ENCODE measurements at places on chromosomes 3 and 15. TPM values are rescaled to one million over a fixed set of nuclear protein-coding genes. Genes with fewer than 3 reads are reported as not detected.
A peak's percentile ranks its signal among the peaks of the same experiment; 100 is the strongest.

Gene REC114
- total RNA-seq = not detected

- H3K27ac ChIP-seq = no peak overlapping the region
- DNase-seq = no peak
- peaks cover 3% of the 10 kb centered on the region for H3K36me3 ChIP-seq
- no peak overlapping the region for H3K4me3 ChIP-seq
- H3K4me1 ChIP-seq = no peaks in the 10 kb centered on the region
Observed at GRCh38 chr3:183710231-183710630, 12.6 kb downstream of the YEATS2 start.

- no peaks in the 10 kb centered on the region for H3K27me3 ChIP-seq
- H3K36me3 ChIP-seq = peaks cover 32% of the 10 kb centered on the region
- H3K27ac ChIP-seq = no peak overlapping the region
- H3K4me1 ChIP-seq = peaks cover 4% of the 10 kb centered on the region
- H3K4me3 ChIP-seq = no peak overlapping the region
- DNase-seq = no peak
Observed at GRCh38 chr3:119395923-119396358, 67.5 kb downstream of the TMEM39A start.

DNA sequence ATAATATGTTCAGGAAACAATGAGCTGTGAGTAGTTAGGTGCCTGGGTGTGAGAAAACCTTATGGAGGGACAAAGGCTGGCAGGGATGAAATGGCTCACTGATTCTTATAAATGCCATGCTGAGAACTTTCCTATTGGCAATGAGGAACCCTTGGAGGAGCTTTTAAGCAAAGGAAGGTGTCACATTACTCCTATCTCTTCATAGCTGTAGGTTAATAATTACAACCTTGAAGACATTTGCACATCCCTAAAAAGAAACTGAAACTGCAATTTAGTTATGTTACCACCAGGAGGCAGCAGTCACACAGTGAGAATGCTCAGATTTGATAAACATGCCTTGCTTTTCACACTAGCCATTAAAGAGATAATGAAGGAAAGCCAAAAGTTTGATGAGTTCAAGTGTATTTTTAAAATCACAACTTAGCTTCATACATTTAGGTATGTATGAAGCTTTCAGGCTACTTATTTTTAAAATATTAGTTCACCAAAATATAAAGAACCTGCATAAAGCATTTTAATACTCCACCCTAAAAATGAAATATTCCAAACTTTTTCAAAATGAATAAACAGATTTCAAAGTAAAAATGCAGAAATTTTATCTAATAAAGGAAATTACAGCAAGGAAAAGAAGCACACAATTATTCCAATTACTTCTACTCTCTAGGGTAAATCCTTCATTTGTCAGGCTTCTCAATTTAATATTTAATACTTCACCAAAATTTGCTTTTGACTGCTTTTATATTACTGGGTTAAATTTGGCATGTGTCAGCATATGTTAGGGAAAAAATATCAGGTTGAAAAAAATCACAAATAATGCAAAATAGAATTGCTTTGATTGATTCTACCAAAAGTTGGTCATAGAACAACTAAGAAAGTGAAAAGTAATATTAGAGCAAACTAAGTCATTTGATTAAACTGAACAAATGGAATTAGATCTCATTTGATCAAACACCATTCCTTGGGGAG is 136.9 kb upstream of the SLC2A2 start:
- peaks cover 78% of the 10 kb centered on the region for H3K36me3 ChIP-seq
- peaks cover 8% of the 10 kb centered on the region for H3K4me1 ChIP-seq
- no peaks in the 10 kb centered on the region for H3K27me3 ChIP-seq
- peak; percentile 62 for DNase-seq
- H3K27ac ChIP-seq = no peak overlapping the region

Gene PRSS50
- total RNA-seq = not detected

Gene SCN11A
- 0.08 TPM for total RNA-seq

- no peaks in the 10 kb centered on the region for H3K4me1 ChIP-seq
- H3K4me3 ChIP-seq = no peak overlapping the region
- H3K36me3 ChIP-seq = no peaks in the 10 kb centered on the region
Observed at GRCh38 chr15:37618353-37618752, 316.1 kb upstream of the TMCO5A start.

Gene LEO1
- total RNA-seq = 6.7 TPM

Gene IL12A
- 1.0 TPM for total RNA-seq

DNA sequence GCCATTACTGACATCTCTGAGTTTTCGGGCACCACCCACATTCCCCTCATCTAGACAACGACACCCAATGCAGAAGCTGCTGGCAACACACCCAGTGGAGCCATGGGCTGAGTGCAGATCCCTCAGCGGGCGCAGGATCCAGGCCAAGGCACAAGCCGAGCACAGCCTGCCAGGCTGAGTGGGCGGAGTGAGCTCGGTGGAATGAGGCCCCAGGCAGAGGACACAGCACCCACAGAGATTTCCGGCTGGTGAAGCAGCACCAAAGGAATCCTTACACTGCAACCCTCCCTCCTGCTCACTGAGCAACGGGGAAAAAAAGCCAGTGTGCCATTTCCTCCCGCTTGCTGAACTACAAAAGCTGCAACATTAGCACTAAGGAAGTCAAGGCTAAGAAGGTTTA is 34.3 kb downstream of the ZMAT3 start:
- peak; percentile 27 for DNase-seq
- H3K27ac ChIP-seq = peak overlapping the region; percentile 47

Gene ITIH1
- not detected for total RNA-seq

DNA sequence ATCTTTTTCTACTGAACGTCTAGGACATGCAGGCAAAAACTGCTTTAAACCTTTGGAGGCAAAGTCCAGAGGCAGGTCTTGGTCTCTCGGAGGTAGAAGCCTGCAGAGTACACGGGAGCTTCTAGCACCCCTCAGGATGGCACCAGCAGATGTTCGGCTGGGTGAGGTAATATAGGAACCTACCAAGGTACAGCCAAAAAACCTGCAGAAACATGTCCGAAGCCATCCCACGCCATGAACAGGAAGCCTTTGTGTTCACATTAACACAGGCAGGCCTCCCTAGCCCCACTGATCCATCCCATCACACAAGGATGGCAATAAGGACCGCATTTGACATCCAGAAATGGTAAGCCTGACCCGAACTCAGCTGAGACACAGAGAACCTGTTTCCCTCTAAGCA is 157.9 kb upstream of the HES1 start:
- no peak overlapping the region for H3K4me3 ChIP-seq
- H3K27me3 ChIP-seq = no peaks in the 10 kb centered on the region
- H3K27ac ChIP-seq = no peak overlapping the region
- H3K4me1 ChIP-seq = no peaks in the 10 kb centered on the region
- DNase-seq = no peak

Gene PP2D1
- total RNA-seq = not detected

GRCh38 chr3:108342837-108343486 is 46.6 kb downstream of the HHLA2 start:
- H3K27me3 ChIP-seq = no peaks in the 10 kb centered on the region
- H3K36me3 ChIP-seq = no peaks in the 10 kb centered on the region
- H3K27ac ChIP-seq = no peak overlapping the region
- DNase-seq = no peak
- H3K4me3 ChIP-seq = no peak overlapping the region

- no peaks in the 10 kb centered on the region for H3K4me1 ChIP-seq
- no peaks in the 10 kb centered on the region for H3K36me3 ChIP-seq
- H3K27ac ChIP-seq = no peak overlapping the region
Observed at GRCh38 chr3:188126934-188127333, 27.0 kb upstream of the LPP start.

GRCh38 chr3:135896613-135897012 is 68.9 kb upstream of the PPP2R3A start:
- H3K36me3 ChIP-seq = no peaks in the 10 kb centered on the region
- no peak for DNase-seq
- H3K27me3 ChIP-seq = no peaks in the 10 kb centered on the region

Gene RLBP1
- not detected for total RNA-seq

GRCh38 chr3:195763076-195763830 is 42.5 kb downstream of the MUC20 start:
- H3K27me3 ChIP-seq = peaks cover 14% of the 10 kb centered on the region
- H3K4me1 ChIP-seq = peaks cover 10% of the 10 kb centered on the region
- H3K27ac ChIP-seq = no peak overlapping the region
- H3K36me3 ChIP-seq = no peaks in the 10 kb centered on the region
- no peak for DNase-seq

- H3K27ac ChIP-seq = no peak overlapping the region
- no peaks in the 10 kb centered on the region for H3K27me3 ChIP-seq
- no peak for DNase-seq
- H3K4me1 ChIP-seq = no peaks in the 10 kb centered on the region
- H3K4me3 ChIP-seq = no peak overlapping the region
Observed at GRCh38 chr15:87033056-87033455, 953.4 kb downstream of the AGBL1 start.

- H3K27me3 ChIP-seq = no peaks in the 10 kb centered on the region
- no peaks in the 10 kb centered on the region for H3K36me3 ChIP-seq
- no peak for DNase-seq
- no peak overlapping the region for H3K4me3 ChIP-seq
Observed at GRCh38 chr15:95169541-95170459, 938.4 kb downstream of the MCTP2 start.

DNA sequence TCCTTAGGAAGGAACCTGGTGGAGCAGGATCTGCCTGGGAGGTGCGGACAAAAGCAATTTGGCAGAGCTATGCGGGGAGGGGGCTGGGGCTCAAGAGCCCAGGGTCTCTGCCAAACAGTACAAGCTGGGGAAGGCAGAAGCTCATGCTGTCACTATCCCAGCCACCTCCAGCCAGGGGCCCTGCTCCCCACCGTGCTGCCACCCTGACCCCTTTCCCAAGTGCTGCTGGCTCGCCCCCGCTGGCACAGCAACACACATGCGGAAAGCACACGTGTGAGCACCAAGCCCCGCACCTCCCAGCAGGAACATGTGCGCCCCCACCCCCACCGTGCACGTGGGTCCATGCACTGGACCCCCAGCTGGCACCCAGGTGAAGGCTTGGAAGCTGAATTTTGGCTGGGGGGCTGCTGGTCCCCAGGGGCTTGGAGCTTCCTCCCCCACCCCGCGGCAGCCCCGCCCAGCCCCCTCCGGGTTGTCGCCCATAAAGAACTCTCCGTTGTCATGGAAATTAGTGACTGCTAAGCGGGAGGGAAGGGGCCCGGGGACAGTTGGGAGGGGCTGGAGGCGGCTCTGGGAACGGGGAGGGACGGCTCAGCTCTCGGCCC is 742 bp downstream of the CAMKV start:
- DNase-seq = no peak
- H3K4me1 ChIP-seq = peaks cover 25% of the 10 kb centered on the region
- H3K36me3 ChIP-seq = no peaks in the 10 kb centered on the region
- peaks cover 46% of the 10 kb centered on the region for H3K27me3 ChIP-seq
- no peak overlapping the region for H3K27ac ChIP-seq
- peak overlapping the region; percentile 43 for H3K4me3 ChIP-seq

Gene PLSCR2
- not detected for total RNA-seq

- no peak overlapping the region for H3K27ac ChIP-seq
- no peak overlapping the region for H3K4me3 ChIP-seq
- H3K4me1 ChIP-seq = no peaks in the 10 kb centered on the region
- DNase-seq = no peak
Observed at GRCh38 chr3:158258619-158259018, 148.7 kb downstream of the RSRC1 start.

Gene GLDN
- not detected for total RNA-seq

Gene FAM174B
- total RNA-seq = 3.6 TPM

GRCh38 chr15:92020207-92020606 is 166.7 kb downstream of the SLCO3A1 start:
- no peak for DNase-seq
- no peak overlapping the region for H3K4me3 ChIP-seq
- no peak overlapping the region for H3K27ac ChIP-seq
- H3K36me3 ChIP-seq = no peaks in the 10 kb centered on the region
- no peaks in the 10 kb centered on the region for H3K27me3 ChIP-seq

GRCh38 chr3:15286022-15286421 is 46.4 kb downstream of the SH3BP5 start:
- H3K27me3 ChIP-seq = no peaks in the 10 kb centered on the region
- no peak overlapping the region for H3K4me3 ChIP-seq
- peaks cover 43% of the 10 kb centered on the region for H3K36me3 ChIP-seq
- no peak overlapping the region for H3K27ac ChIP-seq

- peak; percentile 34 for DNase-seq
- H3K27ac ChIP-seq = no peak overlapping the region
Observed at GRCh38 chr3:37862219-37862902, 681 bp downstream of the CTDSPL start.

GRCh38 chr3:51876186-51876585 is 785 bp upstream of the IQCF5 start:
- no peaks in the 10 kb centered on the region for H3K4me1 ChIP-seq
- no peak overlapping the region for H3K4me3 ChIP-seq
- peaks cover 2% of the 10 kb centered on the region for H3K27me3 ChIP-seq
- no peak overlapping the region for H3K27ac ChIP-seq
- H3K36me3 ChIP-seq = no peaks in the 10 kb centered on the region

Gene TM6SF1
- total RNA-seq = not detected

DNA sequence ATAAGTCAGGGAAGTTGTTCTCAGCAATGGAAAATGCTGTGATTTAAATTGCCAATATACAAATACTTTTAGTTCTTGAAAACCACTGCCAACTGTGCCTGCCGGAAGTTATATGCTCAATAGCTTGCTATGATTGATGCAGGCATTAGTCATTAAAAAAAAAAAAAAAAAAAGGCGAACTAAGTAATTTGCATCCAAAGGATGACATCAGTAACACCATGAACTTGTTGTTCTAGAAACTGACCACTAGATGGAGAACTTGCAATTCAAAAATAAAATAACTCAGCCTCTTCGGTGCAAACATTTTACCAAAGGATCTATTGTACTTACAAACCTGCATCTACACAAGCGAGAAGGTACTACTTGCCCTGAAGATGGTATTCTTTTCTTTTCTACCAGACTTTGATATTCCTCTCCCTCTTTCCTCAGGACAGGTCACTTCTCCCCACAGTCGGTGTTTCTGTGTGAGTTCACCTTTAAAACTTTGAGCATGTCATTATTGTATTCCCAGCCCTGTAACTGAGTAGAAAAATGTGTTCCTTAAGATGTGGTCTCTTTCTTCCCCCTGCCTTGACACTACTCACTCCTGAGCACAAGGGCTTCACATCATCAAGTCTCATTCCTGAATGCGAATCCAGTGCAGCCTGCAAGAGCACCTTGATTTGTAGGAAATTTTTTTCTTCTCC is 115.0 kb upstream of the VEPH1 start:
- H3K4me3 ChIP-seq = no peak overlapping the region
- no peaks in the 10 kb centered on the region for H3K27me3 ChIP-seq
- H3K27ac ChIP-seq = no peak overlapping the region
- H3K36me3 ChIP-seq = no peaks in the 10 kb centered on the region

DNA sequence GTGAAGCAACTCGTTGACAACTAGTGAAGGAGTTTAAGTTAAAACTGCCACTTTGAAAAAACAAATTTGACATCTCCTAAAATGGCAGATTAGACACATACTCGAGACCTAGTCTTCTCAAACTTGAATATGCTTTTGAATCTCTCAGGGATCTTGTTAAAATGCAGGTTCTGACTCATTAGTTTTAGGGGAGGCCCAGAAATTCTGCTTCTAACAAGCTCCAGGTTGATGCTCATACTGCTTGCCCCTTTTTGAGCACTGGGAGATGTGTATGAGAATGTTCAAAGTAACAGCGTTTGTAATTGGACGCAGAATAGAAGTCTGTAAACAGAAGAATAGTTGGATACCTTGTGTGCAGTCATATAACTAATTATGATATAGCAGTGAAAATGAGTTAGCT is 1.6 kb downstream of the C3orf38 start:
- H3K27ac ChIP-seq = no peak overlapping the region
- H3K27me3 ChIP-seq = no peaks in the 10 kb centered on the region
- no peak for DNase-seq
- peaks cover 23% of the 10 kb centered on the region for H3K36me3 ChIP-seq
- peaks cover 19% of the 10 kb centered on the region for H3K4me1 ChIP-seq
